ENCODE measurements at places on chromosomes 2 and 18.

- DNase-seq: no peak
These were observed 6.2 kb upstream of the MGAT5 start for GRCh38 chr2:134247679-134248078.

GRCh38 chr2:24830351-24830750 is 37.1 kb downstream of the CENPO start:
- DNase-seq: no peak

DNA sequence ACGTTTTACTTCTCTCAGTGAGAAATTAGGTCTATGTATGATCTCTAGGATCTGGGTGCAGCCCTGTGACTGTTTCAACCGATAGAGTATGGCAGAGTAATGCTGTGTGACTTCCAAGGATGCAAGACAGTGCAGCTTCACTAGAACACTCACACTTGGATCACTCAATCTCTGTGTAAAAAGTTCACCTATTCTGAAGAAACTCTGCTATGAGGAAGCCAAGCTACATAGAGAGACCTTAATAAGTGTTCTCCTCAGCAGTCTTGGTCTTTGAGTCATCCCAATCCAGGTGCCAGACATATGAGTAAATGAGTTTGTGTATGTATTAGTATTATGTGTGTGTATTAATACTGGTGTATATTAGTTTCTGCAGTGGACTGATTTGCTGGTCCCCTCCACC is 335.0 kb downstream of the NR4A2 start:
- no peak for DNase-seq

- DNase-seq: no peak
These were observed 10.4 kb upstream of the METTL21A start for GRCh38 chr2:207635468-207636200.

GRCh38 chr2:25529034-25529433 is 144.3 kb downstream of the DTNB start:
- DNase-seq: no peak

DNA sequence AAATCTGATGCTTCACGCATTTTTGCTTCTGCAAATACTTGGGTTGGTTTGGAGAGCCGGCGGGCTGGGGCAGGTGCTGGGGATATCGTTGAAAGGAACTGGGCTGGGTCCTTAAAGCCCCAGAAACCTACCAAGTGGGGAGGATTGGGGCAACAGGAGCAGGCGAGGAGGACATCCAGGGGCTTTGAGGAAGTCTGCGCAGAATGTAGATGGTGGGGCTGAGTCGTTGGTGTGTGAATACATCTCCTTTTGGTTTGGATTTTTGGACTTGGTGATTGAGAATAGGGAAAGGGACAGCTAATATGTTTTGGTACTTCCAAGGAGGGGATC is 1.1 kb downstream of the DCC start:
- no peak for DNase-seq

DNA sequence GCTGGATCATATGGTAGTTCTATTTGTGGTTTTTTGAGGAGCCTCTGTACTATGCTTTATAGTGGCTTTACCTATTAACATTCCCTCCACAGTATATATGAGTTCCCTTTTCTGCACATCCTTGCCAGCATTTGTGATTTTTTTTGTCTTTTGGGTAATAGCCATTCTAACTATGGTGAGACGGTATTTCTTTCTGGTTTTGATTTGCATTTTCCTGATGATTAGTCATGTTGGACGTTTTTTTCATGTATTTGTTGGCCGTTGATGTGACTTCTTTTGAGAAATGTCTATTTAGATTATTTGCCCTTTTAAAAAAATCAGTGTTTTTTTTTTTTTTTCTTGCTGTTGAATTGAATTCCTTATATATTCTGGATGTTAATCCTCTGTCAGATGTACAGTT is 31.1 kb downstream of the ACTR3 start:
- no peak for DNase-seq

DNA sequence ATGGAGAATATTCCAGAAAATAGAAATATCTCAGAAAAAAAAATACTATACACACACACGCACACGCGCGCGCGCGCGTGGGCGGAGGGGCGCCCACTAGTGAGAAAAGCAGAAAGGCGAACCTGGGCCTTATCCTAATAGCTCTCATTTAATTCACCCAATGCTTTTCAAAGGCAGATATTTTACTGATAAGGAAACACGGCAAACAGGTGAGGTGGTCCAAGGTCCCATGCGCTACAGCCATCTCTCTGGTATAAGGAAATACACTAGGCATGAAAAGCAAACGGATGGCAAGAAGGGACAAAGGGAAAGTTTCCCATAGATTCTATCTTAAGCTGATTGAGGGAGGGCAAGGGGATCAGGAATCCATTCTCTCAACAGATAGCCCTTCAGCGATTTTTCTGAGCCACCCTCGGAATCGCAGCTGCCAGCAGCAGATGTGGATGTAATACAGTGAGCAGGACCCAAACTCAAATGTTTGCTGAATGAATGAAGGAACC is 136.7 kb downstream of the TMEM247 start:
- no peak for DNase-seq

DNA sequence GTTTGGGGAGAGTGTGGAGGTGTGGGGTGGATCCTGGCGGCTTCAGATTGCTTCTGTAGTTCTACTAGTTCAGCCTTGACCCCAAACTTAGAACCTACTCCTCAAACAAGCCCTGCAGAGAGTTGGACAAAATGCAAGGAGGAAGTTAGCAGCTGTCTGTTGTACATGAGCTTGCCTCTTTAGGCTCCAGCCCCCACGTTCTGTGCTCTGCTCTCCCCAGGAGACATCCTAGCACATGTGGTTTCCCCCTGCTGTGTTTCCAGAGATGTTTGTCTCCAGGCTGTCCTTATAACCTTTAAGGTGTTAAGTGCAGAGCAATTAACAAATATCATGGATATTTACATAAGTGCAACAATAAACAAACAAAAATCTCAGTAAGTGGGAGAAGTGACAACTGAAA is 111.1 kb downstream of the ACOXL start:
- no peak for DNase-seq

DNA sequence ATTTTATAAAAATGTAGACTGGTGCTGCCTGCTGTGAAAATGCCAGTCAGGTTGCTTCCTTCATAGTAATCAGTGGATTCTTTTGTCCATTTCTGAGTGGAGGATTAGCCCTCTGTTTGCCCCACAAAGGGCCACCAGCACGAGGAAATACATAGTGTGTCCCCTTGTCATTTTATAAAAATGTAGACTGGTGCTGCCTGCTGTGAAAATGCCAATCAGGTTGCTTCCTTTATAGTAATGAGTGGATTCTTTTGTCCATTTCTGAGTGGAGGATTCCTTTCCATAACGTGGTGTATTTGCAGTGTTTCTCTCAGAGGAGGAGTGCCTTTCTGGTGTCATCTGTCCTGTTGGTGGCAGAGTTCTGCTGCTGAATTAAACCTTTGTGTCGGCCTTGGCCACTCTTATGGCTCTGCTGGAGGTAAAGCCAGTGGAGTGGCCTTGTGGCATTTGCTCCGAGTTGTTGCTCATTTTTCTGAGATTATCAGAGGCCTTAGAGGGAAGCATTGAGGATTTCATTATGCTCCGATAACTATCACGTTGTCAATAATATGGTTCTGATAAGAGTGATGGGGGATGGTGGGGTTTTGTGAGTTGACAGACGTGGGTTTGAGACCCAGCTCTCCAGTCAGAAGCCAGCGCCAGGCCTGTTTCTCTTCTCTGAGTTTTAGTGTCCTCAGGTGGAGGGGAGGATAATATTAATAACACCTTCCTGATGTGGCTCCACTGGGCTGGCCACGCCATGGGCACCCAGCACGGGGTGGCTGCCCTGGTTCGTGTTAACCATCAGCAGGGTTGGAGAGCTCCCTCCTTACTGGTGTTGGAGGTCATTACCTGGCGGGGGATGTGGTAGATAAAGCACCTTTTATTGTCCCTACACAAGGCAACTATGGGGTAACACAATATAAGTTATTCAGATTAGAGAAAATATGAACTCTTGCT is 96.6 kb downstream of the NEDD4L start:
- no peak for DNase-seq

DNA sequence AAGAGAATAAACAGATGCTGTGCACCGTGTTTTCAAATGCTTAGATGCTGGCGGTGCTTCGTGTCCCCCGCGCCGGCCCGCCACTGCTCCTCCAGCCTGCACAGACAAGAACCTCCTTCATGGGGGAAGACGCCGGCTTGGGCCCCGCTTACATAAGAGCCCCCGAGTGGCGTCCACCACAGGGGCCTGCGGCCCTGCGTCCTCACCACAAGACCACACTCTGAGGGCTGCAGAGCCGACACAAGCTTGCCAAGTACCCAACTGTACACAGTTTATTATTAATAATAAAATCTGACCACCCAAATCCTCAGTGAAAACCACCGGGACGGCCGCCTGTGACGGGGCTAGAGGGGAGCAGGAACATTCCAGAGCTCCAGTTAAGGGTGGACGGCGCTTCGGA is 232.2 kb downstream of the HDAC4 start:
- DNase-seq: no peak

- no peak for DNase-seq
These were observed 7.0 kb downstream of the USP34 start for GRCh38 chr2:61463769-61464475.

GRCh38 chr2:71618327-71619113 is 165.2 kb downstream of the DYSF start:
- no peak for DNase-seq

DNA sequence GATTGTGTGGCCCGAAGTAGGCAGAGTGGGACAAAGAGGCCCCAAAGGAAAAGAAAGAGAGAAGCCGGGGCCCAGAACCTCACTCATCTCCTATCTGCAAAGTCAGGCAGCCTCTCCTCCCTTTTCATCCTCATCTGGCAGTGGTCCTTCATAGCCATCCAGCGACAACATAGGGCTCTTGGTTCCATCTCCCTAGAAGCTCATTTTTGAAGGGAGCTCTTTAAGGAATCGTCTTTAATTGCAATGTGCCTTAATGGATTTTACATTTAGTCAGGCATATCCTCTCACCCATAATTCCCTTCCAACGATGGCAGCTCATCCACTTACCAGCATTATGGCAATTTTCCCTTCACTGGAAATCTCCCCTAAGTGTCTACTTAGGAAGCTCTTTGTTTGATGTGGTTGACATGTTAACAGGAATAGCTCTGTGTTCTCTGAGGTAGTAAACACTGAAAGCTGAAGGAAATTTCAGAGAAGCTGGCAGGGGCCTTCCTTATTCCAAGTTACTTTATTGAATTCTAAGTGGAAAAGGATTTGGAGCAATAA is 780.6 kb downstream of the TSN start:
- DNase-seq: no peak

GRCh38 chr2:229370509-229370908 is 99.4 kb upstream of the PID1 start:
- DNase-seq: no peak

GRCh38 chr2:75710220-75710576 is 517 bp downstream of the GCFC2 start:
- DNase-seq: no peak

DNA sequence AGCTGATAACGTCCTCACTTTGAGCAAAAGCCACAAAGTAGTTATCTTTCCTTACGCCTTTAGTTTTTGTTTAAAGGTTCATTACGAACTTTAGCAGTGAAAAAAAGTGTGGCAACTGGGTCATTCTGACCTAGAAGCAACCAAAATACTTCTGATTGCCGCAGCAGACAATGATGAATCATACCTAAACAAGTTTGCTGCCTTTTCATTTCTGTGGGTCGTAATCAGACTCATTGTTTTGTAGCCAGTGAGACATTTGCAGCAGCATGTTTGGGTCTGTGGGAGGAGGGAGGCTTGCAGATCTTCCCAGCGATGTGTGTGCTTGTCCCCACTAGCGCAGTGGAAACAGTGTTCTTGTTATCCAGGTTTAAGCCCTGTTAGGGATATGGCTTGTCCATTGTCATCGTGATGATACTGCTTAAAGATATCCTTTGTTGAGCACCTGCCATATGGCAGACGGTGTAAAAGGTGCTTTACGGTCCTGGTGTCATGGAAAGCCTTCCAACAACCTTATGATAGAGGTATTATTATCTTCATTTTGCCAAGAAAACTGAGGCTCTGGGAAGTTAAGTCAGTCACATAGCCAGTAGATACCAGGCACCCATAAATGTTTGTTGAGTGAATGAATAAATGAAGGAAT is 1.3 kb upstream of the GREB1 start:
- no peak for DNase-seq

GRCh38 chr2:215367662-215368492 is 56.0 kb downstream of the ATIC start:
- no peak for DNase-seq

DNA sequence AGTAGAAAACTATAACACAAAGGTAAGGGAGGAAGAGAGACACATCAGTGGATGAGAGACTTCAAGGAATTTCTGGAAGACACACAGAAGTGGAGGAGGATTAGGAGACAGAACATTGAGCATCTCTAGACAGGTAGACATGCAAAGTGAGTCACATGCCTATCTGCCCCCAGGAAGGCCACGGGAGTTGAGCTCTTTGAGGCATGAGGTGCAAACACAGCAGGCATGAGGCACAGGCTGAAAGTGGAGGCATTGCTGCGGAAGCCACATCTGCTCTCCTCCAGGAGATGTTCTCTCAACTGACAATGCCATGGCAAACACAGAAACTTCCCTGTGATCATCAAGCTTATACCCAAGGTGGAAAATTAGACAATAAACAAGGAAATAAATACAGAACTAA is 481.6 kb upstream of the MYT1L start:
- no peak for DNase-seq

GRCh38 chr2:33042819-33043218 is 96.1 kb downstream of the LTBP1 start:
- no peak for DNase-seq

GRCh38 chr2:180150606-180151005 is 143.5 kb upstream of the CWC22 start:
- DNase-seq: no peak

GRCh38 chr18:61894751-61895524 is 2.1 kb upstream of the RNF152 start:
- no peak for DNase-seq

GRCh38 chr2:41967476-41968181 is 80.2 kb upstream of the PKDCC start:
- no peak for DNase-seq

GRCh38 chr2:178114462-178114861 is 2.2 kb downstream of the RBM45 start:
- no peak for DNase-seq

- DNase-seq: no peak
These were observed 20.0 kb upstream of the NEMP2 start for GRCh38 chr2:190554357-190555006.

DNA sequence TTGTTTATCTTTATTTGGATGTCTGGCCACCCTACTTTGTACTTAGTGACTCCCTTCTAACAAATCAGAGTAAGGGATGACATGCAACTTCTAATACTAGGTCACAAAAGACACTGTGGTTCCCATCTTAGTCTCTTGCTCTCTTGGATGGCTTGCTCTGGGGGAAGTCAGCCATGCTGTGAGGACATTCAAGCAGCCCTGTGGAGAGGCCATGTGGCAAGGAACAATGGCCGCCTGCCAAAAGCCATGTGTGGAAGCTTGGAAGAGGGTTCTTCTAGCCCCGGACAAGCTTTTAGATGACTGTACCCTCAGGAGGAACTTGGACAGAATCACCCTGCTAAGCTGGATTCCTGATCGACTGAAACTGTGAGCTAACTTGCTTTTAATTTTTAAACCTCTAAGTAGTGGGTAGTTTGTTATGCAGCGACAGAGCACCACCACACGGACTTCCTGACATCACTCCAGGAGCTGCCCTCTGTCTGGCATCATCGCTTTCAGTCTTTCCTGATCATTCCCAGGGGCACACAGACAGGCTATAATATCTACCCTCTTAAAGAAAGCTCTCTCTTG is 116.8 kb upstream of the ODC1 start:
- DNase-seq: no peak

- no peak for DNase-seq
These were observed 276.8 kb downstream of the RIT2 start for GRCh38 chr18:42838546-42839145.

GRCh38 chr2:190402986-190403603 is 5.1 kb upstream of the MFSD6 start:
- no peak for DNase-seq

Measured in activated CD4-positive, alpha-beta T cell treated with anti-CD3 and anti-CD28 coated beads for 1 hour (primary cell).